Lower leg skin (tissue), 4 donors: ENCODE measurements at places on chromosomes 2 and 18. TPM values are rescaled to one million over a fixed set of nuclear protein-coding genes. Genes with fewer than 3 reads are reported as not detected.
A peak's percentile ranks its signal among the peaks of the same experiment; 100 is the strongest.

DNA sequence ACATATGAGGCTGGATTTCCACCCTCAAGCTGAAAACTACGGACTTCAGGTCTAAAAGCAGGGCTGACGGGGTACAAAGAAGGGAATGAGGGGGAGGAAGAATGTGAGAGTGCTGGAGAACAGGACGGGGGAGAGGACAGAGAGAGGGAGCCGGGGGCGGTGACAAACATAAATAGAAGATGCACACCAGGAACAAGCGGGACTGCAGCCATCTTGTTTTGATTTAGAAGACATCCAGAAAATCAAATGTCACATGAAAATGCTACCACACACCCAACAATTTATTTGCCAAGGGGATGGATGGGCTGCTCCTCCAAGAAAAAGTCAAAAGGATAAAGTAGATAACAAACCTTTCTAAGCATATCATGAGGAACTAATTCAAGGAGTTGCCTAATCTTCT is 59.2 kb upstream of the FHL2 start:
- DNase-seq = no peak

DNA sequence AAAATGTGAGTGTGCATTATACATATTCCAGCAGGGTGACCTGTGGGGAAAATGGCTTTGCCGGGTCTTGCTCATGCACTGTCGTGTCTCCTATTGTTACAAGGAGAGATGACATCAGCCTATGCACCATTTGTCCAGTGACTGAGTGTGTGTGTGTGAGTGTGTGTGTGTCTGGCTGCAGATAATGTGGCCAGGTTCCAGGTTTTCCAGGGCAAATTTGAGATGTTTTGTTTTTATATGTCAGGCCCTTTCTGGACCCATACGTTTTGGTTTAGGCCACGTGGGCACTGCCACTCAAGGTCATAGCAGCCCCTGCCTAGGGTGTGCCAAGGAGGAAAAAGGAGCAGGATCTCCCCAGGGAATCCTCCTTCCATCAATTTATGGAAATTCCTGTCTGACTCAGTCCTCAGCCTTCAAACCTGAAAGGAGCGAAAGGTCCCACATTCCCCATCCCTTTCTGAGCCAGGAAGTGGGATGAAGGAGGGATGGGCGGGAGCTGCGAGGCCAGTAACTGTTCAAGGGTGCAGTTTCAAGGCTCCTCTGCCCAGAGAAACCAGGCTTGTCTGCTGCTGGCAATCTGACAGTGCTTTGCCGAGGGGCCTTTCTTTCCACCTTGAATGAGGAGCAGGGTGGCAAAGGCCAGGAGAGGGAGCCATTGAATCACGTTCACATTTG is 93.0 kb upstream of the SMAD2 start:
- DNase-seq = no peak

DNA sequence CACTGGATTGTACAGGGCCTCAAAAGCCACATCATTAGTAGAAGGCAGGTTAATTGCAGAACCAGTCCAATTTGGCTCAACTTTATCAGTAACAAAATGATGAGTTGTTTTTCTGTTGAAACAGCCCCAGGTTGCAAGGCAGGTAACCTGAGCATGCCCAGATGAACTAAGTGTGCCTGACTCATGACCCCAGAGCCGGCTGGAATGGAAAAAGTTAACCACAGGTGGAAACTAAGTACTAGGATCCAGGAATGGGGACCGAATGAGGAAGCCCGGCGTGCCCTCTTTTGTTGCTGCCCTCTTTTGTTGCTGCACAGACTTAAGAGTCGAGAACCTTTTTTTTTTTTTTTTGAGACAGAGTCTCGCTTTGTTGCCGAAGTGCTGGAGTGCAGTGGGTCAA is 79.5 kb upstream of the YWHAQ start:
- peak; percentile 68 for DNase-seq

Gene CCBE1
- total RNA-seq = 3.2 TPM

Gene TMEM169
- total RNA-seq = 0.04 TPM

Gene MC4R
- total RNA-seq = not detected

DNA sequence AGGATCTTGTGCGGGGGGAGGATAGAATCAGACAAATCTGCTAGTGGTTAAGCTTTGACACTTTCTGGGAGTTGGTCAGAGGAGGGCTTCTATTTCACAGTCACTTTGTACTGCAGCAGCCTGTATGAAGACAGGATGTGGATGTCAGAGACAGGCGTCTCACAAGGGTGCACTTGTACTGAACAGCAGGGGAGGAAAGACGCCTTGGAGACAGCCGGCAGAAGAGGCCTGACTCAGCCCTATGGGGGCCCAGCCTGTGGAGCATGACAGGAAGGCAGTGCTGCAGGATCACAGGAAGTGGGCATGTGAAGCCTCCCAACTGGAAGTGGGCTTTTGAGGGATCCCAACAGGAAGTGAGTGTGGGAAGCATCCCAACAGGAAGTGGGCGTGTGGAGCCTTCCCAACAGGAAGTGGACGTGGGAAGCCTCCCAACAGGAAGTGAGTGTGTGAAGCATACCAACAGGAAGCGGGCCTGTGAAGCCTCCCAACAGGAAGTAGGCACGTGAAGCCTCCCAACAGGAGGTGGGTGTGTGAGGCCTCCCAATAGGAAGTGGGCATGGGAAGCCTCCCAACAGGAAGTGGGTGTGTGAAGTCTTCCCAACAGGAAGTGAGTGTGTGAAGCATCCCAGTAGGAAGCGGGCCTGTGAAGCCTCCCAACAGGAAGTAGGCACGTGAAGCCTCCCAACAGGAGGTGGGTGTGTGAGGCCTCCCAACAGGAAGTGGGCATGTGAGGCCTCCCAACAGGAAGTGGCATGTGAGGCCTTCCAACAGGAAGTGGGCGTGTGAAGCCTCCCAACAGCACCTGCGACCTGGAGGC is 212.3 kb downstream of the SNTG2 start:
- no peak for DNase-seq

DNA sequence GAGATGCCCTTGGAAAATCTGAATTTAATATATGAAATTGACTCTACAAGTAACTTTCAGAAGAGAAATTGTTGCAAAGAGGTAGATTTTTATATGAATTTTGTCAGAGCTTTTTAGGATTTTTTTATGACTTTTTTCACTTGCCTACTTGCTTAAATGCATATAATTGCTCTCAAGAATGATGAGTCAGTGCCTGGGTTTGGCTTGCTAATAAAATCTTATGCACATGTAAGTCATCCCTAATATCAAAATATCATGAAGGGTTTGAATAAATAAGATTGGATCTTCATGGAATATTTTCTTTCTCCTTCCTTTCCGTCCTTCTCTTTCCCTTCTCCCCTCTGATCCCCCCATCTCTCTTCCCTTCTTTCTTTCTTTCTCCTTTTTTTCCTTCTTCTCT is 354.1 kb downstream of the TXNL1 start:
- DNase-seq = no peak

- no peak for DNase-seq
Measured at GRCh38 chr2:134436706-134437105, 182.8 kb downstream of the MGAT5 start.

Gene CCDC148
- not detected for total RNA-seq

Gene MC5R
- not detected for total RNA-seq

Gene ANKRD30BL
- total RNA-seq = not detected

GRCh38 chr18:53605198-53605597 is 619.3 kb downstream of the MBD2 start:
- DNase-seq = no peak

Gene PJVK
- total RNA-seq = 1.0 TPM

Gene RNF152
- 93.2 TPM for total RNA-seq

DNA sequence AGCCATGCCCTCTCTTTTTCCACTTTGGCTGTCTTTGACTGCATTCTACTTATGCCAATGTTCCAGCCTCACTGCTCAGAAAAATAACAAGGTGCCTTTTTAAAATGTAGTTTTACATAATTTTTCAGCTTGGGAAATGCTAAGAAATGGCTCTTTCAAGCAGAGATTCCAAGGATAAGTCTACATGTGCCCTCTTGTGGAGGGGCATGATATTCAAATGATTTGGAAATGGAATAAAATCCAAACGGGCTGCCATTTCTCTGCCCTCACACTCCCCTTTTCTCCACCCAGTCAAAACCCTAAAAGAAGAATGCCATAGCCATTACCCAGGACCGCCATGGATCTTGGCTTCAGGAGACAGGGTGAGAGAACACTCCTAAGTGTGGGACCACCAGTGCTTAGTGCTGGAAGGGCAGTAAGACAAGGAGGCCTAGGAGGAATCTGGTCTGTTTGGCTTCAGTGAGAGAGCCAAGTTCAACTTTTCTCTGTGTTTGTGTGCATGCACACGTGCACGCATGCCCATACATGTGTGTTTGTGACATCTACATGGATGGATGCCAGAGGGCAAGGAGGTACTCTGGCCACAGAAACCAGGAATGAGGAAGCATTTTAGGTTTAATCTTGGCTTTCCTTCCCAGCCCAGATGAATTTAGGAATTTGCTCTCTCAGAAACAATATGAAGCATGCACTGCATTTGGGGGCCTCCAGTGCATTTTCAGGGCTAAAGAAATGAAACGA is 174.0 kb upstream of the SLC14A2 start:
- no peak for DNase-seq

DNA sequence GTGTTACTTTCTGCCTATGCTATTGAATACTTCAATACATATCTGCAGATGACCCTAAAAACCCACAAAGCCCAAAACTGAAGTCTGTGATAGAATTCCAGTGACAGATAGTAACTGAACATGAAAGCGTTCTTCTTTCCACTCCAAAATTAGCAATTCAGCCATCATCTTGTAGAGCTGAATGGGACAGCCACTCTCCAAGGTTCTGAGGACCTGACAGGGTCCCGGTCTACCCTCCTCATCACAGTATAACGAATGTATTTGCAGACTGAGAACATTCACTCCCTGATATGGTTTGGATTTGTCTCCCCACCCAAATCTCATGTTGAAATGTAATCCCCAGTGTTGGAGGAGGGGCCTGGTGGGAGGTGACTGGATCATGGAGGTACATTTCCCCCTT is 189.5 kb downstream of the MTCL1 start:
- DNase-seq = no peak

DNA sequence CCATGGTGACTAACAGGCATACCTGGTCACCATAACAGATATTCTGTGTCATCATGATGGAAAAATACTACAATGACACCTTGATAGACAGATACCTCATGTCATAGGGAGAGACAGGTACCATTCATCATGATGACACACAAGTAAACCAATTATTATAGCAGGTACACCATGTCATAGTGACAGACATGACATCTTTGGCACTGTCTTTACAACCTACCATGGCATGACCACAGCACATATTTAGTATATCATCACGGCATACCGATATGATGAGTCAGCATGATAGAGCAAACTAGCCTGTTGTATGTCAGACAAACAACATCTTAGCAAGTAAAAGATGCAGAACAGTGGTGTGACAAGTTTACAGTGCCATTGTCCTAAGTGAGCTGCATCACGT is 101.3 kb upstream of the KLHL29 start:
- no peak for DNase-seq

GRCh38 chr2:122960759-122961641 is 1064.1 kb upstream of the CNTNAP5 start:
- no peak for DNase-seq

DNA sequence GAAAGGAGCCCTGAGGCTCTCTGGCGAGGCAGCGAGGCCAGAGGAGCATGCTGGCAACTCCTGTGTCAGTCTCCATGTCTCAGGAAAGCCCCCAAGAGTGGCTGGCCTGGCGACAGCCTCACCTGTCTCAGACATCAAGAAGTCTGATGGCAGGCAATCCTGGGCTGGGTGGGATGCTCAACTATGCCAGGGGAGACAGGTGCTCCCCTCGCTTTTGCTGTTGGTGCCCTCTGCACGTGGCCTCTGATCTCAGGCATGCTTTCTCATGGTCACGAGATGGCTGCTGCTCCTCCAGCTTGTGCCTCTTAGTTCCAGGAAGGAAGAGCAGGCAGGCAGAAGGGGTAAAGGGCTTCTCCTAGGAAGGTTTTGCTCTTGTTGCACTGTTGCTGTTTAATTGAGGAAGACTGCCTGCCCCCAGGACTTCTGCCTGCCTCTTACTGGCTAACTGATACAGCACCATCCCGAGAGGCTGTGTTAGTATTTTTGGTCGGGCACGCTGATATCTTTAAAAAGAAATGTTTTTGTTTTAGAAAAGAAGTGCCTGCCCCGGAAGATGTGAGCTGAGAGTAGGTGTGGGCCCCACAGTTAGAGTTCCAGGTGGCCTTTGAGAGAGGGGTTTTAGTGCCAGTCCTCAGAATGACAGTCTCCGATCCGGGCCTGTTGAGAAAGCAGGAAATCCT is 344.8 kb upstream of the HS6ST1 start:
- no peak for DNase-seq

GRCh38 chr2:235506291-235506996 is 12.6 kb downstream of the AGAP1 start:
- DNase-seq = no peak

Gene SCYGR8
- not detected for total RNA-seq

GRCh38 chr2:17813010-17813741 is 3.1 kb upstream of the MSGN1 start:
- no peak for DNase-seq

- no peak for DNase-seq
Measured at GRCh38 chr2:85179541-85179940, 46.3 kb downstream of the TCF7L1 start.

DNA sequence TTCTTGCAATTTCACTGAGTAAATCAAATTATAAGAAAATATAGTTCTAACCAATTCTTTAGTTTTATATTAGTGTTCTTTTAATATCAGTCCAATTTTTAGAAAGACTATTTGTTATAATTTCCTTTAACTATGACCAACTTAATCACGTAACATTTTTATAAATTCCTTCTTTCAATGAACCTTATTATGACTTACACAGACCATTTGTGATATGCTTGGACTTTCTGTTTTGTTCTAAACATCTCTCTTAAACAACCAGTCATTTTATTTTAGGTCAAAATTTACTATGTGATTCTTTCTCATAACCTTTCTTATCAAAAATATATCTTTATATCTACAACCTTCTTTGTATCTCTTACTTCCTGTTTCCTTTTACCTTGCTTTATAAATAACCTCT is 39.5 kb upstream of the DYNAP start:
- DNase-seq = no peak

GRCh38 chr2:17621781-17622180 is 81.3 kb downstream of the VSNL1 start:
- no peak for DNase-seq

GRCh38 chr18:62506495-62507143 is 16.2 kb upstream of the ZCCHC2 start:
- no peak for DNase-seq

DNA sequence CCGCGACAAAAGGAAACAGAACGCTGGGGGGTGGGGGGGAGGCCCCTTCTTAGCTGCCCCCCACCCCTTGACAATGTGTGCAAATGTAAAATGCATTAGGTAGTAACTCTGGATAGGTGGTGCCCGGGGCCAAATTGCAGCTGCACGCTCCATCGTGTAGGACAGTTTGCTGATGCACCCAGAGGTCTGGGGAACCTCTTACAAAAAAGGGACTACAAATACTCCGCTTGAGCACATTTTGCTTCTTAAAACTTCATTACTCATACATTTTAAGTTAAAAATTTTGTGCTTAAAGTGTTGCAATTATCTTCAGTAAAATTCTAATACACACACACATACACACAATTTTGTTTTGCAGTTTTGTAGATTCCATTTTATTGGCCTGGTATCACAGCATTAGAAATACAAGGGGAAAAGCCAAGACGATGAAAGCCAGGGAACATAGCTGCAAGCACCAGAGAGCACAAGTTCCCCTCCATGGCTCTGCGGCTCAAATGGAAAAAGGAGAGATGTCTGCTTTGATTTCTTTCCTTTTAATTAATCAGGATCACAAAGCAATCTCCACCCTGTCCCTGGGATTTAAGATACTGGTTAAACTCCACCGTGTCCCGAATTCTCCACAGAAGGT is 582.1 kb downstream of the ZEB2 start:
- DNase-seq = no peak
